ENCODE measurements at places on chromosomes 12 and 14. TPM values are rescaled to one million over a fixed set of nuclear protein-coding genes. Genes with fewer than 3 reads are reported as not detected.

- no peak overlapping the region for H3K27ac ChIP-seq
- no peaks in the 10 kb centered on the region for H3K36me3 ChIP-seq
- peaks cover 3% of the 10 kb centered on the region for H3K27me3 ChIP-seq
- peaks cover 30% of the 10 kb centered on the region for H3K4me1 ChIP-seq
These were observed 13.4 kb downstream of the ASB2 start for GRCh38 chr14:93962701-93963601.

DNA sequence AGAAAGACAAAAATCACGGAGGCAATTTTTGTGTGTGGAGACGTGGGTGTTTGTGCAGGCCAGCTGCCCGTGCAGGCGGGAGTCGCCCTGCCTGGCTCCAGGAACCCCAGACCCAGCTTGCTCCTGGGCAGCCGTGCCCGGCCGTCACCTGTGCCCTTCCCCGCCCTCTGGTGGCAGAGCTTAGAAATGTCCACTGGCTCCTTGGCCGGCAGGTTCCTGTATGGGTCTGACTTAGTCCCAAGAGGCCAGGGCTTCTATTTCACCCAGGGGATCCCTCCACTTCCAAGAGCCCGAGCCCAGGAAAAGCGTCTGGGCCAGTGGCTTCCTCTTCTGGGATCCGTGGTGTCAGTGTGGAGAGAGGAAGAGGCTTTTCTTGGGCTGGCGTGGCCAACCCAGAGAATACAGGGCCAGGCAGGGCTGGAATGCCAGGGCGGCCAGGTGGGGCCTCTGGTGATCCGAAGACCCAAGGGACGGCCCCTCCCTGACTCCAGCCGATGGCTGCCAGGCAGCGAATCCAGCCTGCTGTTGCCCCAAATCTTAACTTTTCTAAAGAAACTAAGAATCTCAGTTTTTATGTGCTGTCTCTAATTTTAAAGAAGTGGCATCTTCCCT lies 120.9 kb downstream of the TMEM132C start:
- H3K36me3 ChIP-seq = no peaks in the 10 kb centered on the region
- H3K27ac ChIP-seq = peak overlapping the region; percentile 35
- no peak overlapping the region for H3K4me3 ChIP-seq
- peaks cover under 1% of the 10 kb centered on the region for H3K27me3 ChIP-seq
- peak; percentile 72 for DNase-seq

GRCh38 chr12:52601671-52602070 lies 408 bp upstream of the KRT72 start:
- H3K4me3 ChIP-seq = no peak overlapping the region
- H3K27ac ChIP-seq = no peak overlapping the region
- H3K27me3 ChIP-seq = peaks cover 42% of the 10 kb centered on the region
- DNase-seq = no peak
- H3K36me3 ChIP-seq = no peaks in the 10 kb centered on the region

GRCh38 chr14:68384335-68384734 lies 408.5 kb downstream of the ZFP36L1 start:
- peak overlapping the region; percentile 54 for H3K27ac ChIP-seq
- H3K4me1 ChIP-seq = peaks cover 69% of the 10 kb centered on the region
- no peak for DNase-seq
- H3K4me3 ChIP-seq = no peak overlapping the region
- H3K27me3 ChIP-seq = no peaks in the 10 kb centered on the region

GRCh38 chr14:50600849-50601248 lies 40.9 kb downstream of the ATL1 start:
- no peak overlapping the region for H3K4me3 ChIP-seq
- H3K4me1 ChIP-seq = peaks cover 9% of the 10 kb centered on the region
- no peaks in the 10 kb centered on the region for H3K36me3 ChIP-seq
- no peaks in the 10 kb centered on the region for H3K27me3 ChIP-seq

- H3K27me3 ChIP-seq = peaks cover under 1% of the 10 kb centered on the region
- peak overlapping the region; percentile 49 for H3K4me3 ChIP-seq
- peaks cover 15% of the 10 kb centered on the region for H3K4me1 ChIP-seq
- DNase-seq = no peak
These were observed 6.6 kb upstream of the CYP46A1 start for GRCh38 chr14:99677231-99678140.

- no peaks in the 10 kb centered on the region for H3K36me3 ChIP-seq
- no peaks in the 10 kb centered on the region for H3K27me3 ChIP-seq
- H3K4me1 ChIP-seq = peaks cover 39% of the 10 kb centered on the region
- no peak overlapping the region for H3K4me3 ChIP-seq
- no peak for DNase-seq
These were observed 85.3 kb downstream of the SAMD4A start for GRCh38 chr14:54652188-54652587.

GRCh38 chr12:108349278-108349688 lies 10.2 kb upstream of the CMKLR1 start:
- peaks cover 5% of the 10 kb centered on the region for H3K27me3 ChIP-seq
- no peaks in the 10 kb centered on the region for H3K4me1 ChIP-seq
- no peak overlapping the region for H3K4me3 ChIP-seq
- no peaks in the 10 kb centered on the region for H3K36me3 ChIP-seq

- no peaks in the 10 kb centered on the region for H3K36me3 ChIP-seq
- H3K4me1 ChIP-seq = no peaks in the 10 kb centered on the region
- no peaks in the 10 kb centered on the region for H3K27me3 ChIP-seq
- no peak overlapping the region for H3K4me3 ChIP-seq
- DNase-seq = no peak
These were observed 87.6 kb downstream of the SYNE2 start for GRCh38 chr14:63940387-63940786.

GRCh38 chr14:100083706-100084105 lies 18.5 kb downstream of the EVL start:
- H3K27ac ChIP-seq = no peak overlapping the region
- H3K36me3 ChIP-seq = peaks cover 19% of the 10 kb centered on the region
- peaks cover 10% of the 10 kb centered on the region for H3K4me1 ChIP-seq
- H3K27me3 ChIP-seq = no peaks in the 10 kb centered on the region
- H3K4me3 ChIP-seq = no peak overlapping the region

GRCh38 chr12:27901959-27902358 lies 70.6 kb downstream of the PTHLH start:
- H3K4me3 ChIP-seq = no peak overlapping the region
- H3K36me3 ChIP-seq = no peaks in the 10 kb centered on the region
- no peak for DNase-seq
- H3K27me3 ChIP-seq = no peaks in the 10 kb centered on the region
- H3K4me1 ChIP-seq = peaks cover 4% of the 10 kb centered on the region

DNA sequence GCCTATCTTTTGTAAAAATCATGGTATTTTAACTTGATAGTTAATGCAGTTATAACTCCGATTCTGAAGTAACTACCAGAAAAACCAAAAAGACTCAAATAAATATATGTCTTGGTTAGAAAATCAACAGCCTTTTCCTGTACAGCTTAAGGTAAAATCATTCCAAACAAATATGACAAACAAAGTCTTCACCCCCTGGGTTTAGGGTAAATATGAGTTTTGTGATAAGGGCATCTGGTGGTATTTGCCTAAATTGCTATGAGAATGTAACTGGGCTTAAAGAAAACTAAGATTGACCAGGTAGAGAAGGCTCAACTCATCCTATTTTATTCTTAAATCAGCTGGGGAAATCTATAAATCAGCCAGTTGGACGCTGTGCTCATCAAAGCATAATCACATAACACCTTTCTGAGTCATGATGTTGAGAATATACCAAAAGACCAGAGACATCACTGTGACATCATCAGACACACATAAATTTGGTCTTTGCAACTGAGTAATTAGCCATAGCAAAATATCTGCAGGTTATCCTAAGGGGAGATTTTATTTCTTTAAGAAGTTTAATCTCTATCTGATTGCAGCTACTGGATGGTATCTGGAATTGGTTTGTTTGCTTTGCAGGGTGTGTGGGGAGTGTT lies 133.9 kb downstream of the STXBP6 start:
- H3K27ac ChIP-seq = no peak overlapping the region
- no peaks in the 10 kb centered on the region for H3K36me3 ChIP-seq
- H3K27me3 ChIP-seq = no peaks in the 10 kb centered on the region

DNA sequence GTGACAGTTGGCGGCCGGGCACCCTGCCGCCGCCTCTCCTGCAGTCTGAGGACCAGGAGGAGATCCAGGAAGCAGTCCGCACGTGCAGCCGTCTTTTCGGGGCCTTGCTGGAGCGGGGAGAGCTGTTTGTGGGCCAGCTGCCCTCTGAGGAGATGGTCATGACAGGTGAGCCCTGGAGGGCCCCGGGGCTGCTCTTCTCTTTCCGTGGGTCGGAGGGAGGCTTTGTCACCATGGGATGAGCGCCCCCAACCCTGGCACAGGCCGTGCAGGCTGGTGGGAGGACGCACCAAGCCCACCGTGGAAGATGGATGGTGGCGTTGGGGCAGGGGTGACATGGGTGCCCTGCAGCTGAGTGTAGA lies 532 bp downstream of the NOC4L start:
- H3K27ac ChIP-seq = no peak overlapping the region
- H3K27me3 ChIP-seq = peaks cover 4% of the 10 kb centered on the region
- peaks cover 3% of the 10 kb centered on the region for H3K36me3 ChIP-seq
- DNase-seq = no peak

DNA sequence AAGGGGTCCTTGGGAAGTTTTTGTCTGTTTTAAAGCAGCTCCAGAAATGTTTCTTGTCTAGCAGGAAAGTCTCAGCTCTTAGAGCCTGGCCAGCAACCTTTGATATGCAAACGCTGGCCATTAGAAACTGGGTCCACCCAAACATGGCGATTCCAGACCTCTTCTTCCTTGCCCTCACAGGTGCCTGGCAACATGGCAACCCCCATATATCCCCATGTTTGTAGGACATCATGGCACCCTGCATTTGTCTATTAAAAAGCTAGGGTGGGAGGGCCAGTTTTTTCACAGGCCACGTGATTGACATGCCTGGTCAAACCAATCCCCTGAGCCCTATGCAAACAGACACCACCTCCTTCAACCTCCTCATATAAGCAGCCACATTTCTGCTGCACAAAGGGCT lies 848.7 kb upstream of the FOXG1 start:
- no peaks in the 10 kb centered on the region for H3K27me3 ChIP-seq
- H3K36me3 ChIP-seq = peaks cover 2% of the 10 kb centered on the region
- DNase-seq = no peak
- H3K4me1 ChIP-seq = no peaks in the 10 kb centered on the region
- H3K4me3 ChIP-seq = no peak overlapping the region

DNA sequence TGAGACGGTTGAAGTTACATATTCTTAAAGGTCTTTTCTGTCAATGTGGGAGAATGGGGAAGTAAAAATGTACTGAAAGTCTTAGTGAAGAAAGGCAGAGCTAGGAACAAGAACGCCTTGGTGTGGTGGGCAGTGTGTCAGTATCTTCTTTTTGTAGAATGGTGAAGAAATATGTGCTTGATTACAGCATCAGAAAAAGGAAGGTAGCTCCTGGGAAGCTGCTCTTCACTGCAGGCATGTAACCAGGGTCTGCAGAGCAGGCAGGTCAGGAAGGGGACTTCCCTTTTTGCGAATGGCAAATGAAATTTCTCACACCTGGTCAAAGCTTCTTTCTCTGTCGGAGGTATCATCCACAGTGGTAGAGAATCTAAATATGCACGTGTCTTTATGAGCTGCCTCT lies 226.2 kb downstream of the ADAMTS20 start:
- H3K36me3 ChIP-seq = peaks cover 5% of the 10 kb centered on the region
- no peak for DNase-seq
- H3K4me1 ChIP-seq = no peaks in the 10 kb centered on the region
- no peaks in the 10 kb centered on the region for H3K27me3 ChIP-seq
- H3K4me3 ChIP-seq = no peak overlapping the region

DNA sequence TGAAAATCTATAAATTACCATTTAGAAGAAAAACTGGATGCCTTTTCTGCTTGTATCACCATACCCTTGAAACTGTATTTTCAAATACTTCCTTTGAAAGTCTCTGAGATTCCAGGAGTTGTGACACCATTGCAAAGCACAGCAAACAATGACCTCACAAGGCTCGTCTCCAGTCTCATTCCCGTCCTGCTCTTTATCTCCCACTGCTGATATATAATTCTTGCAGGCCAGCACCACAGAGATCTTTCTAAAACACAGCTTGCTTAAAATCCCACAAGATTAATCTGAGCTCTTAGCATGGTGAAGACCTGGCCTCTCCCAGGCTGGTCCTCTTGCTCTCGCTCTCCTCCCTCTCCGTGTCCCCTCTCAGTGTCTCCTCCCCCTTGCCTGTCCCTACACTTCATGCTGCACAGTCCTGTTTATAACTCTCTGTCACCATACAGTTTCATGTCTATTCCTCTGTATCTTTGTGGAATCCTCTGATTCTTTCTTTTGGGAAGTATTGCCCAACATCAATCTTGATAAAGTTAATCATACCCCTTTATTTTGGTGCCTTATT lies 51.8 kb downstream of the ZFYVE21 start:
- no peak for DNase-seq
- H3K4me3 ChIP-seq = no peak overlapping the region
- no peaks in the 10 kb centered on the region for H3K27me3 ChIP-seq
- H3K4me1 ChIP-seq = peaks cover 11% of the 10 kb centered on the region
- H3K36me3 ChIP-seq = no peaks in the 10 kb centered on the region

- DNase-seq = peak; percentile 67
- H3K27me3 ChIP-seq = no peaks in the 10 kb centered on the region
- no peak overlapping the region for H3K4me3 ChIP-seq
- no peaks in the 10 kb centered on the region for H3K36me3 ChIP-seq
These were observed 97.9 kb downstream of the RERGL start for GRCh38 chr12:17992002-17992656.

GRCh38 chr12:49803693-49804450 lies 24.3 kb downstream of the NCKAP5L start:
- peaks cover 23% of the 10 kb centered on the region for H3K4me1 ChIP-seq
- DNase-seq = no peak
- H3K27me3 ChIP-seq = no peaks in the 10 kb centered on the region
- peaks cover 8% of the 10 kb centered on the region for H3K36me3 ChIP-seq

DNA sequence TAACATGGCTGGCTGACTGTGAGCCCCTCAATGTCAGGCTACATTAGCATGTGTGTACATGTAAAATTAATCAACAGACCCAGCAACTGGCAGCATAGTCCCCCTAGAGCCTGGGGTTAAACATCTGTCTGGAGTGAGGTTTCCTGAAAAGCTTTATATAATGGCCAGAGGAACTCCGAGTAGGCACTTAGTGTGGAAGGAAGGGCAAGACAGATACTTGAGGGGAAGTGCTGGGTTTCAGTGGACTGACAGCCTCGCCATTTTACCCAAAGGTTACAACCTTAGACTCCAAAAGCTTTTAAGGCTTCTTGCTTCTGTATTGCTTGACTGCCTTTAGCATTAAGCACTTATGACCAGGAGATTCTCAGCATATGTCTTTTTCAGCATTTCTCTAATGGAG lies 430.8 kb downstream of the FLRT2 start:
- no peak overlapping the region for H3K27ac ChIP-seq
- H3K4me3 ChIP-seq = no peak overlapping the region
- H3K27me3 ChIP-seq = no peaks in the 10 kb centered on the region

SLCO1B1 gene
- total RNA-seq = 0.21 TPM

HSPB8 gene
- total RNA-seq = 0.58 TPM

IRF2BPL gene
- total RNA-seq = 42.6 TPM

DPPA3 gene
- total RNA-seq = not detected

KRT2 gene
- not detected for total RNA-seq

SCFD1 gene
- total RNA-seq = 62.9 TPM

A2M gene
- 76.7 TPM for total RNA-seq

KRT78 gene
- not detected for total RNA-seq

Measured in neural crest cell (in vitro differentiated cells).